Globus pallidus (tissue), 1 donor: ENCODE measurements at places on chromosomes 1 and 21.

GRCh38 chr1:206101351-206102045 is 15.7 kb downstream of the AVPR1B start:
- no peak for DNase-seq

DNA sequence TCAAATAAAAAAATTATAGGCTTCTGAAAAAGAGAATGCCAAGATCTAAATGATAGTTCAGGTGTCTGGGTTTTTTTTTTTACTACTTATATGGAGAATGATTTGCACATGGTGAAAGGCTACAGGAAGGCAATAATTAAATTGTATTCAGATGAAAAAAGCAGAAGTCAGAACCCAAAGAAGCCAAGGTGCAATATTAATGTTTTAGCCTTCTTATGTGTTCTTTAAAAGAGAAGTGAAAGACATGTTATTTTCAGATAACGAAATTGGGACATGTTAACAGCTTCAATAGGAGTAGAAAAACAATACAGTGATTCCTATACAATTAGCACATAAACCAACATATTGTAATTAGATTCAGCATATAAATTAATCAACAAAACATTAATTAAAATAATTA is 452.9 kb upstream of the PRMT6 start:
- DNase-seq: no peak

DNA sequence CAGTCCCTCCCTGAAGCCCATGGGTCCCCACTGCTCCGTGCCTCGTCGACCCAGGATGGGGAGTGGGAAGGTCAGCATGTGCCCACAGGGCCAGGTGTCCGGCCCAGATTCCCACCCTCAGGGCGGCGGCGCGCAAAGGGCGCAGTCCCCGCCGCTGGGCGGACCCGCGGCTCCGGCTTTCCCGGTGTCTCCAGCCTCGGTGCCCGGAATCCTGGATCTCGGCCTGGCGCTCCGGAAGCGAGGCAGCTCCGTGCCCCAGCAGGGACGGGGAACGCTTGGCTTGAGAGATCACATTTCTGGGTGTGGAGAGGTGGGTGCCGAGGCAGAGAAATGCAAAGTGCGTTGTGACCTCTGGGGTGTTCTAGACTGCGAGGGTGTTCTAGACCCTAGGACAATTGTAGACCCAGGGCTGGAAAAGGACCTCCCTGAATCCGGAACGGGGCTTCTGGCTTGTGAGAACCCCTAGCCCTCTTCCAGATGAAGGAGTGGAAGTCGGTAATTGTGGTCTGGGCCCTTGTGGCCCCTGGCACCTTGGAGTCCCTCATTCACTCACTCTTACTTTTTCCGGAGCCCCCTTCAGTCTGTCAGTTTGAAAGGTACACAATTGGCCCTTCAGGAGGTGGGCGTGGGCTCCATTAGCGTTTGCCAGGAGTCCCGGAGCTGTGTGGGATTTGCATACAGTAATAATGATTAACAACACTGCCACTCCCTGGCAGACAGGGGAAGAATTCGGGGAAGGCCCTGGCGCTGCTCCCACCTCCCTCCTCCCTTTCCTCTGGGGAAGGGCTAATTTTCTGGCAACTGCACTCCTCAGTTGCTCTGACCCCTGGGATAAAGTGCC is 1.6 kb upstream of the KCND3 start:
- DNase-seq: peak; percentile 65

DNA sequence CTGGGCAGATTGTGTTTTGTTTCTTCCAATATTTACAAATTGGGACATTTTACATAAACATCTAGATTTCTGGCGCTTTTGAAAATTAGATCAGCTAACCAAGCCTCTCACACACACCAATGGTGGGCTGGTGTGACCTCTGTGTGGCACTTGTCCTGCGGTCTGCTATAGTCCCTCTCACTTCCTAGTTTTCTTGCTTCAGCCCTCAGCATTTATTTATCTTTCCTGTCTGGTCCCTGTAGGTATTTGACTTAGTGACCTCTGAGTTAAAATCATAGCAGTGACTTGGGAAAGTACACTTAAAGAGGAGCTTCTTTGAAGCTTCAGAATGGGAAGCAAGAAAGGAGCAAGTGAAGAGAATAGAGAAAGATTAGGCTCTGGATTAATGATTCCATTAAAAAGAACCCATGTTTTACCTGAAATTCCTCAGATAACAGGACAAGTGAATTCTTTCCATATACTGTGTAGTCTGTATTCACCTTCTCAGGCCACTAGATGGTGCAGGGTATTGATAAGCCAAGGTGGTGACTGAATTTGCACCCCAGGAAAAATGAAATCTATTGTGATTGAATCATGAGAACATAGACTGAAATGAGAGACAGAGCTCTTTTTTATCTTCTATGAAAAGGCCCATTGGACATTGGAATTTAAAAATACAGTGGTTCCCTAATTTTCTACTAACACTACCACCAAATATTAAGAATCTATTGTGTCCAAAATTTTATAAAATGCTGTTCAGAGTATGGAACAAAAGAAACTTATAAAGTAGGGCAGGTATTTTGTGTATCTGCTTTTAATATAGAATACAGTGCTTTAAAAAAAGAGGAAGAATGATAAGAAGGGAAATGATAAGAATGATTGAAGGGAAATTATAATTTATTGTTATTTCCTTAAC is 7.1 kb upstream of the DIPK1A start:
- no peak for DNase-seq

DNA sequence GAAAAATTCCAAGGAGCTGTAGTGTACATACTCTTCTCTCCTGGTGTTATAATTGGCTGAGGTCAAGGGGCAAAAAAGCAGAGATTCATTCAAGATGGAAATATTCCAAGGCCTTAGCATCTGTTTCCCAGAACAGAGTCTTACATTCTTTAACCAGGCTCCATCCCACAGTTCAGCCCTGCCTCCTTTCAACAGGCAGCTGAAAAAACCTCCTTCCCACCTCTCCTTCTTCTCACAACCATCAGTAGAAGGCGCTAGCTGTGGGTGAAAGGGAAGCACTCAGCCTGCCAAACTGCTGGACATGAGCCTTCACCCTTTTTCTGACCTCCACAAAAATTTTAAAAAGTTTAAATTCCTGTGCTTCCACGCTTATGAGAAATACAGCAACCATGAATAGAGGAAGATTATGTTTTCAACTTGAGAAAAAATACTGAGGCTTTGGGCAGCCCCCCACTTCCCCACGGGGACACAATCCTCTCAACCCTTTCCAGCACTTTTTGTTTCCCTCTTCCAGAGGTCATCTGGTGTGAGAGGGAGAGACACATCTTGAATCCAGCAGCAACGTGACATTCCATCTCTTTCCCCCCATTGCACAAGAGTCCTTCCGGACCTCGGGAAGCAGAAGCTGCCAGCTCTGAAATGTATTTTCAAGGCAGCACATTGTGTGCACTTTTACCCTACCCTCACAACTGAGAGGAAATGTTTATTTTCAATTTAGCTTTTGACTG is 43.2 kb upstream of the FMO2 start:
- peak; percentile 19 for DNase-seq

DNA sequence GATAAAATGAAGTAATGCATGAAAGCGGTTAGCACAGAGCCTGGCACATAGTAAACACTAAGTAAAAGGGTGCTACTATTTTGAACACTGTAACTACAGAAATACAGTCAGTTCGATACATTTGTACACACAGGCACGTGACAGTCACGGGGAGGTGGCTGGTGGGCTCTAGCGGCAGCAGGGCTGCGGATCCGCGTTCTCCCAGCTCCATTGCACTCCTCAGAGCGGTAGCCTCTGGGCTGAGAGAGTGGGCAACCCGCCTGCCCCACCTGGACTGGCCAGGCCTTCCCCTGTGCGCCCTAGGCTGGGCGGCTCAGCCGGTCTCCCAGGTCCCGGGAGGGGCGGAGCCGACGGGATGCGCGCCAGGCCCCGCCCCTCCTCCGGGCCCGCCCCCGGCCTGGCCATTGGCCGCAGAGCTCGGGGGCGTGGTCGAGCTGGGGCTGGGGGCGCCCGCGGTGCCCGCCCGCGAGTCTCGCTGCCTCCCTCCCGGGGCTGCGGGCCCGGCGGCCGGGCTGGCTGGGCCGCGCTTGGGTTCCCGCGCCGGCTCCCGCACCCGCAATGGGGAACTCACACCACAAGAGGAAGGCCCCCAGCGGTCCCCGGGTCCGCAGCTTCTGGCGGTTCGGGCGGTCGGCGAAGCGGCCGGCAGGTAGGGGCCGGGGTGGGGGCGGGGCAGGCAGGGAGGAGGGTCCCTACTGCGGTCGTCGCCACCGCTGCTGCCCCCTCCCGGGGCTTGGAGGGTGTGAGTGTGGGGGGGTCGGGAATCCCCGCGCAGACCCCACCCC is 51.2 kb upstream of the SYNC start:
- peak; percentile 41 for DNase-seq

GRCh38 chr1:104932949-104933679 is 1183.4 kb downstream of the AMY1C start:
- DNase-seq: no peak

DNA sequence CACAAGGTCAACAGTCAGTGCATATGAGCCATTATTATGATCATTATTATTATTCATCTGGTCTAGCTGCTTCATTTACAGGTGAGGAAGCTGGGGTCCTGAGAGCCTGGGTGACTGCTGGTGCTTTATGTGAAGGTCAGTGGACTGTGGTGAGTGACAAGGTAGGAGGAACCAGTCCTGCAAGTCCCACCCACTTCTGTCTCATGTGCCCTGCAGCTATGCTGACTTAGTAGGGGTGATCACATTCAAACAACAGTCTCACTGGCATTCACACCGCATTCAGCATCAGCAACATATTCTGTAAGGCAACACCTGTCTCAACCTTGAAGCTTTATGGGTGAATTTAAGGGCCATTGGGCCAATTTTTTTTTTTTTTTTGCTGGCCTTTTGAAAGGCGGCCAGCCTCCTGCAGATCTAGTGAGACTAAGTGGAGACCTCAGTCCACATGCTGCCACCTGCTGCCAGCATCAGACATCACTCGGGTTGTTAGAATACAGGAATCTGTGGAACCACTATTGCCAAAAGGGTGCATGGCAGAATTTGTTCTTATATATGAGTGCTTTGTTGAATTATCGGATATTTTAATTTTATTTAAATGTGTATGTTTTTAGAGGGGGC is 59.9 kb upstream of the CACNA1E start:
- peak; percentile 24 for DNase-seq

DNA sequence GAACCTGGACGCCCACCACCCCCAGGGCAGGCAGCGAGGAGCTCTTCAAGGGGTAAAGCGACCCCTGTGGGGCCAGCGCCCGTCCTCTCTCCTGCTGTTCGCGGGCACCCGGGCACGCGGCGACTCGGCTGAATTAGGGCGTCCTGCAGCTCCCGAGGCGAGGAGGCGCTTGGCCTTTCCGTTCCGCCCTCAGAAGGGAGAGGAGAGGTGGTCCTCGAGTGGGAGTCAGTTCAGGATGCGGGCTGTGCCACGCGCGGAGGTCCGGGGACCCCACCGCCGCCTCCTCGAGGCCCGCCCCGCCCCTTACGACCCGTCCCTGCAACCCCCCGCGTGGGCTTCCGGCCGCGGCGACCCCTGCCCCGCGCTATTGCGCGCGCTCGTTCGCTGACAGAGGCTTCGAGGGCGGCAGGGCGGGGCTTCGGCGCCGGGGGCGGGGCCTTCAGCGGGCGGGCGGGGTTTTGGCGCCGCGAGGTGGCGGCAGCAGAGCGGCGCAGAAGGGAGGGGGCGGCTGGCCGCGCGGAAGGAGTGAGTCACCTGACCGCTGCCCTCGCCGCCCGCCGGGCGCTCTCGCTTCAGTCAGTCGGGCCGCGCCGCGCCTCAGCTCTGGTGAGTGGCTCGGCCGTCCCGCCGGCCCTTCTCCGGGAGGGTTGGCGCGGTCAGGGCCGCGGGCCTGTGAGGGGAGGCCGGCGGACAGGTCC is at the start of gene BACH1:
Gene BACH1, plus strand, starts transcription at position 575 of the 698 bp plus-strand sequence. CDS start 22,359 bp downstream, outside the sequence.
- peak; percentile 86 for DNase-seq

- no peak for DNase-seq
Observed at GRCh38 chr1:218259800-218260199, 25.3 kb upstream of the RRP15 start.

DNA sequence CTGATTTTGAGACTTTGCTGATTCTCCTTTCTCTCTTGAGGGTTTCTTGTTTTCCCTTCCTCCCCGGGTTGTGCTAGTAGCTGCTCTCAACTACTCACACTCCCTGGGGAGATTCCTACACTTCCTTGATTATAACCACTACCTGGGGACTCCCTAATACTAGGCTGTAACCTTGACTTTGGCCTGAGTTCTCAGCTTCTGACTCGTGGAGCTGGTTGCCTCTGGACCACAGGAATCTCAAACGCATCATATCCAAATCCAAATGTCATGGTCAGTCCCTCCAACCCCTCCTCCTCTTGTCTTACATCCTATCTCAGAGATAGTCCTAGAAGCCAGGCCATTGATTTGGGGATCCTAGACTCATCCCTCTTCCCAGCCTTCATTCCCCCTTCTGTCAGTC is 12.0 kb downstream of the MOV10 start:
- DNase-seq: no peak

- no peak for DNase-seq
Observed at GRCh38 chr1:52253421-52253820, 111.5 kb downstream of the ZFYVE9 start.

DNA sequence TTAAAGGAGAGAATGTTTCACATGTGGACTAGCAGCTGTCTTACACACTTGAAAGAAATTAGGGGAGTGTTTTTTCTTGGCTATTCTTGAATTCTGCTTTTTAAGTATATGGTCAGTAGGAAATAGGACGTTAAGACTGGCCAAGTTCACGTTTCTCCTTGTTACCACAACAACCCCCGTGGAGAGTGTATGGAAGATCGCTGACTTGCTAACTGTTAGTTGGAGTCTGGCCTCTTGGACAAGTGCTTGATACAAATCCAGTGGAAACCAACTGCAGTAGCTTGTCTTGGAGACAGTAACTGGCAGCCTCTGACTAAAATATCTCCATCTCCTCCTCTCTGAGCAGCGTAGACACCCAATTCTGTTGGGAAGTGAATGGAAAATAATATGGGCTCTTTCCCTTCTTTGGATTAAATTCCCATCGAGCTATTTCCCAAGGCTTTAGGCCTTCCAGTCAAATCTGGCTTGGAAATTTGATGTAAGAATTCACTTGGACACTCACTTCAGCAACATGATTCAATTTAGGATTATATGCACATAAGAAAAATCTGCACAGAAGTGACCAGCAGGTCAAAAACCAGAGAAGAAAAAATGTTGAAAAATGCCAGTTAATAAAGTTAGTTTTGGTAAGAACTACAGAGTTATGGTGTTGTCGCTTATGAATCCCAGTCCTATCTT is 3.6 kb upstream of the NFIA start:
- DNase-seq: peak; percentile 70

DNA sequence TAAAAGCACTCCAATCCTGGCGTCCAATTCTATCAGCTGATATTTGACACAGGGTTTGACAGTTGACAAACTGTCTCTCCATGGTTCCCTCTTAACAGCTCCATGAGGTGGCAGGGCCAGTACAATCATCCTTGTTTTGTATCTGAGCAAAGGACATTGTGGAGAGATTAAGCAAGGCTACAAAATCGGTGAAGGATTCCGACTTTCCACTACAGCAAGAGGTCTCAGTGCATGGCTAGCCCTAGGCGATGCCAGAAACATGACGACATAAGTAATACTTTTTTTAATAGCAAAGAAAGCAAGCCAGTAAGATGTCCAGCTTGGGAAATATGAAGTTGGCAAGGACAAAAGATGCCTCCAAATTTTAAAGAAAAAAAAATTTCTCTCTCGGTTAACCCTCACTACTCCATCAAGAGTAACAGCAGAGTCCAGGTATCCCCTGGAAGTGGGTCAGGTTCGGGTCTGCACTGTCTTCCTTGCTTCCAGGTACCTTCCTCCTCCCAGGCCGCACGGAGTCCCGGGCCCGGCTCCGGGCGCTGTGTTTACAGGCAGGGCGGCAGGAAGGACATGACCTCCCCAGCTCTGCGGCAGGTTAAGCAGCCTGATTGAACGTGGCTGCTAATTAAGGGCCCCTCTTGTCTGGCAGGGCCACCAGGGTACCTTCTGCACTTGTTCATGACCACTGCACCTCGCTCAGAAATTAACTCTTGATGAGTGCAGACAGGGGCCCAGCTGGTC is 106.1 kb downstream of the SIM2 start:
- DNase-seq: no peak
